ENCODE measurements at places on chromosomes 1 and 21.

GRCh38 chr1:2115008-2115641 is 64.9 kb downstream of the PRKCZ start:
- DNase-seq, result no peak

- DNase-seq, result no peak
These were observed 263.4 kb downstream of the HHIPL2 start for GRCh38 chr1:222284466-222284865.

DNA sequence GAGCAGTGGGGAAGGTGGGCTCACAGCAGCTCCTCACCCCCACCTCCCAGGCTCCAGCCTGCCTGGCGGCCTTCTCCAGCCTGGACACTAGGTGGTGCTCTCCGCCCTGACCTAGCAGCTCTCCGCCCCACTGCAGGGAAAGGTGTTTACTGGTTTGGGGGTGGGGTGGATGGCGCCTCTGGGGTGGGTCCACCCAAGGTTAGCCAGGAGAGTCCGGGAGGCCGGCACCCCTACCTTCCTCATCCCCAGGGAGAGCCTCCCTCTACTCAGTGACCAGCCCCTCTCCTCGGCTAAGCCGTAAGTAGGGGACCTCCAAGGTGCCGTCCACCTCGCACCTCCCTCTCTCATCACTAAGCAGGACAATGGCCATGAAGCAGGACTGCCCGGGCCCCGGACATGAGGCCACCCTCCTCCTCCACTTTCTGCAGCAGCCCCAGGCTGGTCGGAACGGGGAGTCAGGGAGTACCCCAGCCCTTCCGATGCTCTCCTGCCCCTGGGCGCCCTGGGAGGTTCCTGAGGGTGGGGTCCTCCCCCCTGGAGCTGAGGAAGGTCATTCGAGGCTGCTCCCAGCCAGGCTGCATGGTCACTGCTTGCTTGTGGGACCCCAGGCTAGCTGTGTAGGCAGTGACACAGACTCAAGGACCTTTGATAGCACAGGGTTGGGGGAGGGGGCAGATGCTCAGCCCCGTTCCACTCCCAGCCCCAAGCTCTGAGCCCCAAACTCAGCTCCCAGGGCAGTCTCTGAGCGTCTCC is 101.4 kb upstream of the VAMP3 start:
- peak; percentile 29 for DNase-seq

GRCh38 chr1:204545202-204545601 is 29.0 kb downstream of the MDM4 start:
- DNase-seq, result no peak

DNA sequence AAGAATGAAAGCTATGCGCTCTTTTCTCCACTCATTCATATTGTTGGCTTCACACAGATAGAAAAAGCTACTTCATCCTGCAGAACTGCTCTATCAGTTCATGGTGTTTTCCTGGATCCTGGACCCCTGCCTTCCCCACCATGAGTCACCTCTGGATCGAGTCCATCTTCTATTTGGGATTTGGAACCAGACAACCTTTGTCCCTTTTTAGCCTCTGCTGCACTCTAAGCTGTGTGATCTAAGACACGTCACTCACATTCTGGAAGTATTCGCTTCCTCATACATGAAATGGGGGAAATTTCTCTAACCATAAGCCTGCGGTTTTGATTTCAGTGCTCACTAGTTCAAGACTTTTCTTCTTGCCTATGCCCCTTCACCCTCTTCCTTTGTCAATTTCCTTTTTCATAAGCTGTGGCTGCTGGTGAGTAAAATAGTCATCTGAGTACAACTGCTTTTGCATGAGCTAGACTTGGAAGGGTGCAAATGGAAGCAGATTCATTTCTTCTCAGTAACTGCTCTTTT is 14.1 kb upstream of the DEGS1 start:
- no peak for DNase-seq

DNA sequence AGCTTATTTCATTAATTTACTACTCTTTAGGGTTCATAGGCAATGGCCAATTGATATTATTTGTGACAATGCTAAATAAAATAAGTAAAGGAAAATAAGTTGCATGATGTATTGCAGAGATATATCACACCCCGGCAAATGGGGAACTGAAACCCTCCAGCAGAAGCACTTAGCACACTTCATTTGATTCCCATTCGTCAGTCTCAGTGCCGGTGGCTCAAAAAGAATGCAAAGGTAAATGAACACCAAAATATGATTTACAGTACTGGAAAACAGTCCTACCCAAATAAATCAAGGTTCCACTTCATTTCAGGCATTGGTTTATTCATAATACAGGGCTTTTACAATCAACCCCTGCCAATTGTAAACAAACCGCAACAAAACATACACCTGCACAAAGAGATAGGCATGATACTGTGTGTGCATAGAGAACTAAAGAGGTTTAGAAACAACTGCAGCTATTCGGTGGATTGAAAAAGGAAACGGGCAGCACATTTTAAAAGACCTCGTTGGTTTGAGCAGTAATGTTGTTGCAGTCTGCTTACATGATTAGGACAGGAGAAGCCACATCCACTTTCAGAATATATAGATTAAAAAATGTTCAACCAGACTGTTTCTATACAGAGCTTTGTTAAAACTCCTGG is 1019.2 kb downstream of the TTLL7 start:
- DNase-seq, result no peak

DNA sequence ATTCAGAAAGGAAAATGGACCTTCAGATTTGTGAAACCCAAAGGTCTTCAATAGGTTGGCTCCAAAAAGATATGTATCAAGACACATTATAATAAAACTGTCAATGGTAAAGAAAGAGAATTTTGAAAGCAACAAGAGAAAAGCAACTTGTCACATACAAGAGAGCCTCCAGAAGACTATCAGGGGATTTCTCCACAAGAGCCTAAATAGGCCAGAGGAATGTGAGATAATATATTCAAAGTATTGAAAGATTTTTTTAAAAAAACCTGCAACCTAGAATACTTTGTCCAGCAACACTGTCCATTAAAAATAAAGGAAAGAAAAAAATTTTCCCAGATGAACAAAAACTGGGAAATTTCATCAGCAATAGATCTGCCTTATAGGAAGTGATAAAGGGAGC is 869.6 kb upstream of the ADGRL2 start:
- no peak for DNase-seq

- DNase-seq, result no peak
These were observed at the start of gene GPR161 for GRCh38 chr1:168136709-168137514. GPR161 (minus strand) TSS chr1:168136930; CDS start chr1:168104850, 32,080 bp downstream.

DNA sequence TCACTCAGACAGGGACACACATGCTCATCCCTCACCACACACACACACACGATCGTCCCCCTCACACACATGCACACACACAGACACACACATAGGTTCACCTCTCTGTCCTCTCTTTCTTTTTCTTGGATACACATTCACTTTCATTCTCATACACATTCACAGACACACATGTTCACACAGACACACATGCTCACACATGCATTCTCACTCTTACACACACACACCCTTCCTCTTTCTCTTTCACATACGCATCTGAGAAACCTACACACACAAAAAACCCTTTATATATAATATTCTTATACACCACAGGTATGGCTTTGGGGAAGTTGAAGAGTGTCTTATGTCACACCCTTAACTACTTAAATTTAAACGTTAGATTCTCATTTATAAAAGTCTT is 248.6 kb upstream of the RUNX1 start:
- no peak for DNase-seq

GRCh38 chr1:33741749-33742148 is 122.1 kb upstream of the HMGB4 start:
- no peak for DNase-seq

DNA sequence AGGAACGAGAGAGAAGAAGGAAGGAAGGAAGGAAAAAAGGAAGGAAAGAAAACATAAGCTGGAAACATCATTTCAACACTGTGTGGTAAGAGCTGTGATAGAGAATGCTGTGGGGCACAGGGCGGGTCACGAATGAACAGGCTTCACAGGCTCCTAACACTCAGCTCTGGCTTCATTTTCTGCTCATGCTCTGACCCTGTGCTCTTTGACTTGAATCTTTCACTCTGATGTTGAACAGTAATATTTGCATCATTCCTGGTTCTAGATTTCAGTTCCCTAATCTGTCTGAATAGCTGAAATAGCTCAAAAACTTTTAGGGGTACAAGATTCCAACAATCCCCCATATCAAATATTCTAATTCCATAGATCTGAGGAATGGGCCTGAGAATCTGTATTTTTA is 207.3 kb downstream of the LHX8 start:
- no peak for DNase-seq

DNA sequence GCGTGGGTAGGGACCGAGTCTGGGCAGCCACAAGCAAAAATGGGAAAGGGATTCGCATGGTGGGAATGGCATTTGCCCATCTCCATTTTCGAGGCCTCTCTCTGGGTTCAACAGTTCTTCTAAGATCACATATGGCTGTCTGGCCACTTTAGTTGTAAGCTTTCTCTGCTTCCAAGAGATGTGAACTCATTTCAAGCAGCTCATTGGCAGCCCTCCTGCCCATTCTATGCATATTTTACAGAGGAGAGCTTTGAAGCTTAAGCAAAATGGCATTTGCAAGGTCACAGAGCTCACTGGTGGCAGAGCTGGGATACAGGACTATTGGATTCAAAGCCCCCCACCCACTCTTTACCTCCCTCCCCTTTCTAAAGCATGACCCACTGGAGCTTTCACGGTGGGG is 93.7 kb downstream of the HHIPL2 start:
- DNase-seq, result no peak
